ENCODE measurements at places on chromosomes 4 and X.

GRCh38 chrX:102739657-102740056, 19.1 kb downstream of the GPRASP3 start:
- no peak for DNase-seq

DNA sequence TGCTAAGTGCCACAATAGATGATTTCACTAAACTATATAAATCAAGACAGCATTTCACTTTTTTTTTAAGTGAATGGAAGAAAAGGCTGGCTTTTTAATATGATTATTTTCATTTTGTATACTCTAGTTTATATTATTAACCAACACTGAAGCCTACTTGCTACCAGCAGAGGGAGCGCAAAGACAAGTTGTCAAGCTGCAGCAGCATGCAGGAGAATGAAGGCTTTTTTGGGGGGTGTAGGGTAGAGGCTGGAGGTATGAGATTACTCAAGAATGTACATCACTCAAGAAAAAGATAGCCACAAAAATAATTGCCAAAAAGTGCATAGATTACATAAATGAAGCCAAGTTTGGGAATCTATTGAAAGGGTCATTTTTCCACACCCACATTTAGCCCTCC, 519.5 kb downstream of the FGF13 start:
- no peak for DNase-seq

GRCh38 chr4:27191592-27191991, 331.0 kb downstream of the STIM2 start:
- DNase-seq, result no peak

DNA sequence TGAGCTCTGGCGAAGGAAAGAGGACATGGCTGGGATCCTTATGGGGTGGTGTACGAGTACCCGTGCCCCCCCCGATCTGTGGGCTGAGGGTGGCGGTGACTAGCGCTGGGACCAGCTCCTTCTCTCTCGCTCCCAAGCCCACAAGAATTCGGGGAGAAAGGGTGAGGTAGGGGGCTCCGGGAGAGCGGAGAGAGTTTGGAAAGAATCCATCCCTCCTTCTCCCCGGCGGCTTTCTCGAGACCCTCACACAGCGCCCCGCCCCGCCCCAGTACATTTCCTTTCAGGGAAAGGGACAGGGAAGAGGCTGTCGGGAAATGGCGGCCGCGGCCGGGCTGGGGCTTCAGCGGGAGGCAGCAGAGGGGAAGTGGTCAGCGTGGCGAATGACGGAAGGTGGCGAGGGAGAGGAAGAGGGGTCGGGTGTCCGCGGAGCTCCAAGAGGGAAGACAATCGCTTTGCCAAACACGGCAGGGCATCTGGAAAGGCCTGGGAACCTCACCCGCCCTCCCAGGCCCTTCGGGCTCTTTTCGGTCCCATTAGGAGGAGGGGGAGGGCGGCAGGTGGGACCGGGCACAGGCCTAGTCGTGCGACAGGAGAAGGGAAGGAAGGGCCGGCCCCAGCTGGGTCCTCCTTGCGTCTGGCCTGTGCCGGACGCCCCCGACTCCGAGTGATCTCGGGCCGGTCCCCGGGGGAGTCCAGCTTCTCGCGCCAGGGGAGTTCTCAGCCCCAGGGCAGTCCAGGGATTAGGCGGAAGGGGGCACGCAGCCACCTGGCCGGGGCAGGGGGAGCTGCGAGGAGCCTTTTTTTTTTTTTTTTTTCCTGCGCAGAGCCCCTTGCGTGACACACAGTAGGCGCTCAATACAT, 10.2 kb downstream of the HNRNPH2 start:
- DNase-seq, result no peak

- DNase-seq, result no peak
Observed at GRCh38 chr4:75054078-75054477, 121.2 kb downstream of the PARM1 start.

- DNase-seq, result no peak
Observed at GRCh38 chrX:38804432-38804681, 3.1 kb downstream of the MID1IP1 start.

- DNase-seq, result no peak
Observed at GRCh38 chrX:136662976-136663375, 15.0 kb downstream of the CD40LG start.

DNA sequence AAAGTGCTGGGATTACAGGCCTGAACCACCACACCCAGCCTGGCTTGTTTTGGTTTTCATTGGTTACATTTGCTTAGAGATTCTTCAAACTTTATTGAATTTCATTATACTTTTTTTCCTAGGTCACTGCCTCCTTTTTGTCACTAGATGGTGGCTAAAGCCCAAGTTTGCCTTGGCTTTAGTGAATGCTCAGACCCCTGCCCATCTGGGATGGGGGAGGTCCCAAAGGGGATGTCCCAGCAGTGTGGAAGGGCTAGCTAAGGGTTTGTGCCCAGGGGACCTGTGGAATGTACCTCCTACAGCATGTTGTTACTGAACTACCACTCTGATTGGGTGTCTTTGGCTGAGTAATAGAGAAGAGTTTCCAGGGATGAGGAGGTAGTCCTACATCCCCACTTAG, 58.4 kb downstream of the CEP135 start:
- no peak for DNase-seq

DNA sequence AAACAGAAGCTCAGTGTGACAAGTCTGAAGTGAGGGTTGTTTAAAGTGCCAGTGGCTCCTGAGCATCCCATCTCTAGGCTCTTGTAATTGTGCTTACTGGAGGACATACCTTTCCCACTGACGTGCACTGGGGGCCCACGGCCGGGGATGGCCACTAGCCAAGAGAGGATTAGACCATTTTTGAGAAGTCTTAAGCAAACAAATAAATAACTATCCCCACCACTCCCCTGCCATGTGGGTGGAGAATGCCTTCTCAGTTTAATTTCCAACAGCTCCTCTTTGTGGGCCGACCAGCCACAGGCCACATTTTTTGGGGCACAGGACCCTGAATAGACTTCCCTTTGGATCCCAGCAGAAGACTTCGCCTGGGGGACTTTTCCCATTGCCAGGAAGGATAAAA, 125.0 kb upstream of the MSX1 start:
- no peak for DNase-seq
